Fibroblast of skin of left quadriceps (primary cell): ENCODE measurements at places on chromosomes 16 and 17.

DNA sequence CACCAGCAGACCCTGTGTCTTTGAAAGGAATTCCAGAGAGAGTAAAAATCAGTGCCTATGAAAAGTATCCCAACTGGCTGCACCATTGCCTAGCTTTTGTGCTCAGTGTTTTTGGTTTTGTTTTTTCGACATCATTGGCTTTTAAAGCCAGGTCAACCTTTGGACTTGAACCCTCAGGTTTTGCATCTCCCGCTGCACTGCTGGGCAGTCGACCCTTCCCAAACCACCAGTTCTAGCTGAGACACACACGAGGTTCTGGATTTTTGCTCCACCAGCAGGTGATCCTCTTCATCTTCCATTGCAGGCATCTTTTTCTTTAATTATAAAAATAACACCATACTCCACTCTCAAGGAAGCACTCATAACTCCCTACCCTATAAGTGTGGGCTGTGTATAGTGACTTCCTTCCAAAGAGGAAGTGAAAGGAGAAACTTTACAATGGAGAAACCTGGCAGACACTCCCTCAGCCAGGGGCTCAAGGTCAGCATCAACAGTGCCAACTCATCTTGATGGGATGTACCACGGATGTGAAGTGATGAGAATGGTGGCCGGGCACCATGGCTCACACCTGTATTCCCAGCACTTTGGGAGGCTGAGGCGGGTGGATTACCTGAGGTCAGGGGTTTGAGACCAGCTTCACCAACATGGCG is 57.8 kb downstream of the BMERB1 start:
- DNase-seq: no peak

- no peak for DNase-seq
Observed at GRCh38 chr17:28069061-28069460, 26.6 kb downstream of the NLK start.

DNA sequence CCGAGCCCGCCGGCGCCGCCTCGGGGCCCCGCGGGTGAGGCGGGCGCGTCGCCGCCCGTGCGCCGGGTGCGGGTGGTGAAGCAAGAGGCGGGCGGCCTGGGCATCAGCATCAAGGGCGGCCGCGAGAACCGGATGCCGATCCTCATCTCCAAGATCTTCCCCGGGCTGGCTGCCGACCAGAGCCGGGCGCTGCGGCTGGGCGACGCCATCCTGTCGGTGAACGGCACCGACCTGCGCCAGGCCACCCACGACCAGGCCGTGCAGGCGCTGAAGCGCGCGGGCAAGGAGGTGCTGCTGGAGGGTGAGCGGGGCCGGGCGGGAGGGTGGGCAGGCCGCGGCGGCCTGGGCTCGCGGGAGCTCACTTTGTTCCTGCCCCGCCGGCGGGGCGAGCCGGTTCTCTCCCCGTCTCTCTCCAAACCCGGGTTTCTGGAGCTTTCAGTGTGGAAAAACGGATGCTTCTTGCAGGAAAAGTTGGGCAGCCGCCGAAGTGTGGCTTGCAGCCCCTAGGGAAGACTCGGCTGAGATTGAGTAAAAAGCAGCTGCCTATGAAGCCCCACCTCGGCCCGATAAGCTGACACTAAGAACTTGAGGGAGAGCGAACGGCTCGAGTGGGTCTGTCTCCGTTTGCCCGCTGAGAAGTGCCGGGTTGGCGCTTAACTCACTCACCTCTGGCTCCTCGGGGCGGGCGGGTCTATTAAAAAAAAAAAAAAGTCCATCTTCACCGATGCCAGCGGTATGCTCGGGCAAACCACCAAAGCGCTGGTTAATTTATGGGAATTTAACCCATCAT is 677 bp downstream of the SNTB2 start:
- no peak for DNase-seq

DNA sequence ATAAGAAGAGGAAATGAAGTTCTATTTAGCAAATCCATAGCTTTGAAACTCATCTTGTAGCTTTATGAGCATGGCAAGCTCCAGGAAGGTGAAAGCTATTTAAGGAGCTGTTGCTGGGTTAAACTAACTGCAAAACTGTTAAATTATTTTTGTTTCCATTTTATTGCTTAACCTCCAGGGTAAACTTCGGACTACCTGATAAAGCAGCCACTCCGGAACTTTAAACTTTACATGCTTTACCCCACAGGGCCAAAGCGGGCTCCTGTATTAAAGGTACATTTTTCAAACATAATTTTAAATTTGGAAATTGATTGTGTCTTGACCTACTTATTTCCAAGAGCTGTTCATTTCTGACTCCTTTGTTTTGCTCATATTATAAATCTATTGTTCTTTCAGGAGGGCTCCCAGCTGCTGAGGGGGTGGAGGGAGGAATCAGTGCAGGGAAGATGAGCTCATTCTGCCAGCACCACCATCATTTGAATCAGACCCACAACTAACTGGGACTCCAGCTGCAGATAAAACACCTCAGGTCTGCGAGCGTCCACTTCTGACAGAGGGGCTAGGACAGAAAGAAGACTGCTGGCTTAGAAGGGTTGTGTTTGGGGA is 157.9 kb downstream of the IRX3 start:
- DNase-seq: no peak

- no peak for DNase-seq
Observed at GRCh38 chr17:64180089-64181073, 50.4 kb upstream of the ERN1 start.

- no peak for DNase-seq
Observed at GRCh38 chr16:8649829-8650554, 24.4 kb upstream of the ABAT start.

GRCh38 chr17:59572301-59572924 is 7.0 kb downstream of the DHX40 start:
- no peak for DNase-seq

DNA sequence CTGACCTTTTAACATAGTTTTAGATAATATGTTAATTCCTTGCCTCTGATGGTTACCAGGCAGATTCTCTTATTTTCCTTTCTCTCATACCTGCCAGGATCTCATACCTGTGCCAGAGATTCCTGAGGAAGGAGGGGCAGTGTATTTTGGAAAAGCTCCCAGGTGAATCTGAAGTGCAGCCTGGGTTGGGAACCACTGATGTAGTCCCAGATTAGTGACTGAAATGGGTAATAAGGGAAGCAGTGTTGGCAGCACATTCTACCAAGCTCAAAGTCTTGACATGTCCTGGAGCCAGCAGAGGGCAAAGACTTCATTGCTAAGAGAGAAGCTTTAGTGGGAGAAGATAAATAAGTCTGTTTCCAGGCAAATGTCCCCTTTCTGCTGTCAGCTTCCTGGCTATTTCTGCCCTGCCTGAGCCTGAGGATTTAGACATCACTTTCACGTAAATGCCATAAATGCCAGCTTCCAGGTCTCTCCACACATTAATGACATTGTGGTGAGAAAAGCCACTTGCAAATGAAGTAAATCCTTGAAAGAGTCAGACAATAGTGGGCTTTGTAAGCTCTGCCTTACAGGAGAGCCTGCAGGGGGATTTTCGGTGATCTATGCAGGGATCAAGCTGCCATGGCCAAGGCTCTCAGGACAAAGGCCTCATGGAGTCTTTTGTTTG is 40.9 kb upstream of the C16orf78 start:
- DNase-seq: no peak

DNA sequence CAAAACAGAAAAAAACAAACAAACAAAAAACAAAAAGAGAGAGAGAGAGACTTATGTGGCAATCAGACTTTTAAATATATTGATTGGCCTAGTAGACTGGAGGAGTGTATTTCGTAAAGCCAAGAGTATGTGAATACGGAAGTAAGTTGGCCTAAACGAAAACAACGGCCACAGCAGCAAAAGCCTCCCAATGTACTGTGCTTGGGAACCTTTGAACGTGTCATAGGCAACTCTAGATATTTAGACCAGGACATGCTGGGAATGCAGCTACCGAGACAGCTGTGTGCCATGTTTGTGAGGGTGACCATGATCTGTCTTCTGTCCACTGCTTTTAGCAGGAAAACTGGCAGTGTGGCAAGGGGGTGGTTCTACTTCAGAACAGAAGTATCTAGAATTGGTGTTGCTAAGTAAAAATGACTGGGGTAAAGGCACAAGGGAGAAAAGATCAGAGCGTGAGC is 7.4 kb downstream of the MAF start:
- DNase-seq: no peak

DNA sequence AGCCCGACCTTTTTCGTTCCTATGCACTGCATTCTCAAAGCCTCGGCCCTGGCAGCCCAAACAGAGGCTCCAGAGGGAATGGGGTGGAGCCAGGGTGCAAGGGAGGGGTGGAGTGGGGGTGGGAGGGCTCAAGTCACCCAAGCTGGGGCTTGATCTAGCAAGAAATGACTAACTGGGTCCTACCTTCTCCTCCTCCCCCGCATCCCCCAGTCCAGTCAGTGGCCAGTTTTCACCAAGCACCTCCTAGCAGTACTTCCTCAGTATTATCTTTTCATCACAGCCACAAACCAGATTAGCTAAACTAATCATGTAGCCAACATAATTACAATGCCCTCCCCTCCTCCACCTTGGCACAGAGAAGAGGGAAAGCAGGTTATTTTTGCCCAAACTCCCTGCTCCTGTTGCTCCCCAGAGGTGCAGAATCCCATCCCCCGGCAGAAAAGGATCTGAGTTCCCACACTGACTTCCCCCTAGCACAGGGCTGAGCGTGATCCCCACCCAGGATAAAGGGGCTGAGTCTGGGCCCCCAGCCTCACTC is 2.2 kb downstream of the JUP start:
- DNase-seq: no peak

GRCh38 chr16:58937661-58938060 is 203.5 kb upstream of the GOT2 start:
- no peak for DNase-seq

DNA sequence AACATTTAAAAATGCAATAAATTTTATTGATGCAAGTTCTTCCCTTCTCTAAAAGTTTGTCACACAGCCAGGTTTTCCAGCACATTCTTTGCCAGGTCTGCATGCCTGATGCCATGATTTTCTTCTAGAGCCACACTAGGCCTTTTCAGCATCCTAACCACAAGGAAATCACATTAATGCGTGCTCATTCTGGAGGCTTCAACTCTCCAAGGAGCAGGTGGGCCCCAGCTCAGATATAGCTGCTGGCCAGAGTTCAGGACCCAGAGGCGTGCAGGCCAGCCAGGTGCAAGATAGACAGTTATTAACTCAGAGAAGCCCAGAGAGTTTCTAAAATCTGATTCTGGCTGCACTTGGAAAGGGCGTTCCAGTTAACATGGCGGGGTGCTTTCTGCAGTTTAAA is 124.5 kb upstream of the MAF start:
- no peak for DNase-seq

- no peak for DNase-seq
Observed at GRCh38 chr16:85990861-85991301, 91.9 kb downstream of the IRF8 start.

- DNase-seq: no peak
Observed at GRCh38 chr16:75248142-75248535, 3.3 kb downstream of the BCAR1 start.

- DNase-seq: no peak
Observed at GRCh38 chr17:2905269-2905668, 109.0 kb downstream of the RAP1GAP2 start.

DNA sequence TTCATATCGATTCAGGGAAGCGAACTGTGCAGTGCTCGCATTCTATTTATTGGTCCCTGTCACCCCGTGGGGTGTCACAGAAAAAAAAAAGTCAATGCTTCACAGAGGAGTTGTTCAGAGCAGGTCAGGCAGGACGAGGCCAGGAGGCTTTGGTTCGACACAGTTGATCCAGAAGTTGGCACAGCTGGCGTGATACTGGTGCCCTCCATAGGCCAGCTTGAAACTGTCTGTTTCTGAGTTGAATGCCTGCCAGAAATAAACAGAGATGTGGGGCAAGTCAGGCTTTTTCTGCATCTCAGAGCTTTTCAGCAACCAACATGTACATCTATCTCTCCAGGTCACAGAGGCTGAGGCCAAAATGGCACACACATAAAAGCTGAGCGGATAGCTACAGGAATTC is 29.1 kb downstream of the DUSP14 start:
- no peak for DNase-seq

GRCh38 chr17:42669977-42670788 is 6.6 kb downstream of the PLEKHH3 start:
- DNase-seq: no peak

DNA sequence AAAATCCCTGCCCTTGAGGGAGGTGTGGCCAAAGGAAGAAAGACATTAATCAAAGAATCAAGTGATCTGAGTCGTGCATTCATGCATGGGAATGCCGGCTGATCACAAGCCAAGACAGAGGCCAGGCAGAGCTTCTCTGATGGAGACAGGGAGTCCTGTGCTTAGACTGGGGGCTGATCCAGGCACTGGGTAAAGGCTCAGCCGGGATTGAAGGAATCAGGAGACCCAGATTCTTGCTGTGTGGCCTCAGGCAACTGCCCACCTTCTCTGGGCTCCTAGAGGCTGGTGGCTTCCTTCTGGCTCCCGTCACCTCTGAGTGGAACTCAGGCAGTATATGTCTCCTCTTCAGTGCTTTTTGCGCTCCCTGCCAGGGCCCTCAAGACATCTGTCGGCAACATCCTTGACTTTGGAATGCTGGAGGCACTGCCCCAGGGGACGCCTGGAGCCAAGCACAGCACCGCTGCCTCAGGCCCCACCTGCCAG is 17.7 kb downstream of the RAI1 start:
- DNase-seq: no peak

- DNase-seq: no peak
Observed at GRCh38 chr16:75264999-75265910, 13.8 kb upstream of the BCAR1 start.

GRCh38 chr17:45662432-45662831 is 121.7 kb upstream of the CRHR1 start:
- no peak for DNase-seq

- no peak for DNase-seq
Observed at GRCh38 chr16:25066747-25067631, 44.6 kb upstream of the LCMT1 start.

GRCh38 chr16:50932348-50932935 is 190.6 kb downstream of the CYLD start:
- DNase-seq: no peak

GRCh38 chr17:1060991-1061390 is 64.1 kb downstream of the TIMM22 start:
- no peak for DNase-seq

DNA sequence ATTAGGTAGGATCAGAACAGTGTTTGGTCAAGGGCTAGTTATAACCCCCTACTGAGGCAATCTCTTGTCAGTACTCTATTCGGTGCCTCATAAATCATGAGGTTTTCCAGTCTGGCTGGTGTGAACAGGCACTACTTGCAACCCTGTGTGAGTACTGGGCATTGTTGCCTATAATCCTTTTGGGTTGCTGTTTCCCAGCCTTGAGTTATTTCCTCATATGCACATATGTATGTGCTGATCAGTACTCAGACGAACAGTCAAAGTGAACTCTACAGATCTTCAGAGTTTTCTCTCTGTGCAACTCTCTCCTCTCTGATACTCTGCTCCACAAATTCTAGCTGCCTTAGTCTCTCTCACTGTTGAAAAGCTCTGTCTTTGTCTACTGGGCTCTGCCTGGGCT is 164.3 kb downstream of the CDK5R1 start:
- DNase-seq: no peak

DNA sequence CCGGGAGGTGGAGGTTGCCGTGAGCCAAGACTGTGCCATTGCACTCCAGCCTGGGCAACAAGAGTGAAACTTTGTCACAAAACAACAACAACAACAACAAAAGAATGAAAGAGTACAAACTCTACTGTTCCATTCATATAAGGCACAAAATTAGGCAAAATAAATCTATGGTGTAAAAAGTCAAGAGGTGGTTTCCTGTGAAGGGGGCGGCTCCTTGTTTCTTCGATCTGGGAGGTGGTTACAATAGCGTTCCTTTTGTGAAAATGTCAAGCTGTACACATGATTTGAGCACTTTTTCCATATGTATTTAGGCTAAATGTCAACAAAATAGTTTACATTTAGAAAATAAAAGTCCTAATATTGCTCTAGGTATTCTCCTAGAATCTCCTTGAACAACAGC is 6.9 kb downstream of the SIAH1 start:
- DNase-seq: no peak
